ENCODE measurements at places on chromosomes 5 and 9. TPM values are rescaled to one million over a fixed set of nuclear protein-coding genes. Genes with fewer than 3 reads are reported as not detected.

NXNL2 gene
- 4.2 TPM for total RNA-seq

DPH7 gene
- 48.7 TPM for total RNA-seq

ACTBL2 gene
- total RNA-seq, result not detected

HRCT1 gene
- 19.1 TPM for total RNA-seq

DNA sequence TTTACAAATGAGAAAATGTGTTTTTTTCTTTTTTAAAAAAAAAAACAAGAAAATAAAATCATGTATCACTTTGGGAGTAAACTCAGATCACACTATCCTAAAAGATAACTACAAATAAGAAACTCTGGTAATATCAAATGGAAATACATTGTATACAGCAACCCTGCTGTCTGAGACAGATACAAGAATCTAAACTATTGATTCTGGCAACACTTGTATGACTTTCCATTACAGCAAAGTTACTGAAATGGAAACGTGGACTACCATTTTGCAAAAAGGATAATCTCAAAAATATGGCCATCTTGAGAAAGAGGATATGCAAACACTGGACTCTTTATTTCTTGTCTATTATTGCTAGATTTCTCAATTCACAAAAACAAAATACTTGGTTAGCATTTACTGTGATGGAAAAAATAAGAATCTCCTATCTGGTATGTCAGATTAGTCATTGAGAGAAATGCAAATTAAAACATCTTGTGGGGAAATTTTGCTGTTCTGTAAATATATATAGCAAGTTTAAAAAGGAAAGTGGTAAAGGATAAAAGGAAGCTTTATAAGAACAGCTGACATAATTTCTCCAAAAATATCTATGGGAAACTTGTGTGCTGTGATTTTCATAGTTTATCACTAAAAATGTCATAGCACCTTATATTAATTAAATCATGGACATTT is 112.9 kb upstream of the FER start:
- DNase-seq, result no peak

DNA sequence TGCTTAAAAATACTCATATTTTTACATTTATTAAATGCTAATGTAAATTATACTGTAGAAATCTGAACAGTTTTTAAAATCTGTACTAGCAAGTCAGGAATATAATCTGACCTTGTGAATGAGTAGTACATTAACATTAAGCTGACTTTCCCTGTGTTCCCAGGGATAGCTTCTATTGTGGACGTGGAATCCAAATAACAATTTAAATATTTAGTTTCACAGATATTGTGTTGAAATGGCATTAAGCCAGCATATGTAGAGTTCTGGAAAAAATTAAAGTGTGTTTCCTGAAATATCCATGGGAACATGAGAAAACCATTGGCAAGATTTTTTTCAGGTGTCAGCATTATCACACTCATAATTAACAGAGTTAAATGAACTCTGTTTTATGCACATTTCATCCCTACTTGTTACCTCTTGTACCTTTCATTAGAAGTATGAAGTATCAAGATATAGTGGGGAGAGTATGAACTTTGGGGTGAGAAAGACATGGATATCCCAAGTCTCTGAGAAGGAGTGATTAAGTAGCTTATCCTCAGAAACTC is 5.7 kb downstream of the RABGAP1 start:
- DNase-seq, result no peak

GRCh38 chr9:86994231-86994630 is 46.9 kb upstream of the GAS1 start:
- DNase-seq, result no peak

DNA sequence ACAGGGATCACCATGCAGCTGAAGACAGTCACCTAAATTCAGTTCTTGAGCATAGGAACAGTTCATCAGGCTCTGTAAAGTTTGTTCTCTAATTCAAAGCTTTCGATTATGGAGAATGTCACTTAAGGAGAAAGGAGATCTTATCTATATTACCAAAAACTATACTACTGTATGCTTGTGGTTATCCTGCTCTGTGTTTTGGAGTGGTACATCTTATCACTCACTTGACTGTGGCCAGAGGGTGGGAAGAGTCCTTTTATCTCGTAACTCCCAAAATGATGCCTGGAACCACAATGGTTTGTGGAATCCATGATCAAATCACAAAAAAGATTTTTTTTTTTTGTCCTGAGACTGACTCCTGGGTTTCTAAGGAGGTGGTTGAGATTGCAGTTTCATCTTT is 230.7 kb downstream of the COMMD10 start:
- no peak for DNase-seq

DNA sequence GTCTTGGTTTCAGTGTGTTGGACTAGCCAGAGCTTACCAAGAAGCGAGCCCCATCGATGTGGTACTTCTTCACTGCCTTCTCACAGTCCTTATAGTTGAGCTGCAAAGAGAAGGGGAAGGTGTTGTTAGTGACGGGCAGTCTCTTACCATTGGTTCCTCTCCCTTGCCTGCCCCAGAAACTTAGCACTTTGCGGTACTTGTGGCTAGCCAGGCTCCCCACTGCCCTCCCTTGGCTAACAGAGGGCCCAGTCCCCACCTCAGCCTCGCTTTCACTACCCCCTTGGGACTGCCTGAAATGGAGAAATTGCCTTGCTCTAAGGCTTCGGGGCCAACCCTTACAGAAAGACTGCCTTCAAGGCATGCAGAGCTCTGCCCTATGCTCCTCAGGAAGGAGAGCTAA is 4.3 kb downstream of the LCP2 start:
- DNase-seq, result no peak

DNA sequence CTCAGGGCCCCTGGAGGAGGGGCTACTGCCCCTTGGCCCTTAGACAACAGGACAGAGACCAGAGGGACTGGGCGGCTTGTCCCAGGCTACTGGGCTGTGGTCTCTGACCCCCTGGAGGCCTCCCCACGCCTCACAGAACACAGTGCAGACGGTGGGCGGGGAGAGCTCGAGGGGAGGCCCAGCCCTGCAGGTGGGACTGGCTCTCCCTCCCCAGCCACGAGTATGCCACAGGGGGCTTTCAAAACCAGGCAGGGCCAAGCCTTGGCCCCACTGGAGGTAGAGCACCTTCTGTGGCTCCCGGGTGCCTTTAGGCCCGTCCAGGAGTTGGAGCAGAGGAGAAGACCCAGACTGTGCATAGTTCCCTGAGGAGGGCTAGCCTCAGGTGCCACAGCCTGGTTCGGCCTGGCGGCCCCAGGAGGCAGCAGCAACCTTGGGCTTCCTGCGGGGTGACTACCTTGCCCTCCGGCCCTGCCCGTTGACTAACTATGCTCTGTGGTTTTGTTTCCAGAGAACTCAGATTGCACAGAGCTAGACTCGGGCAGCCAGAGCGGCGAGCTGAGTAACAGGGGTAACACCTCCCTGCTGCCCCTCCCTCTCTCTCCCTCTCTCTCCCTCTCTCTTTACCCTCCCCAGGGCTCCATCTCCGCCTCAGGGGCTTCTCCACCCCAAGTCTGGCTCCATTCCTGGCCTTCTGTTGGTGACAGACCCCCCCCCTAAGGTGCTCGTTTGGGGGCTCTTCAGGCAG is 15.5 kb downstream of the CARD19 start:
- DNase-seq, result peak; percentile 75

- peak; percentile 93 for DNase-seq
These were observed 103.5 kb downstream of the DAPK1 start for GRCh38 chr9:87601176-87601575.

- DNase-seq, result no peak
These were observed 349.6 kb downstream of the SLIT3 start for GRCh38 chr5:168951356-168951755.

DNA sequence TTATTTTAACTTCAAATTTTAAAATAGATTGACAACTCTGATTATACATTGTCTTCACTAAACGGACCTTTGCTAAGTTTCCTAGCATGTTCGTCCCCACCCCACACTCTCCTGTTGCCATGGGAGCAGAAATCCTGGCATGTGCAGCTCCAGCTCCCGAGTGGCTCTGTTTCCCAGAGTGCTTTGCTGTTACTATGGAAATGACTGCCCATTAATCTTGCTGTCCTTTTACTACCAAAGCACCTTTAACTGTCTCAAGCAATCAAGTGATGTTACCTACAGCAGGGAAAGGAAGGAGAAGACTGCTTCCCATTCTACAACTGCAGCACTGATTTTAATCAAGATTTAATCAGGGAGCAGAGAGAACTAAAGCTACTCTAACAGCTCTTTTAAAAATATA is 212.0 kb upstream of the KIF2A start:
- peak; percentile 36 for DNase-seq

DNA sequence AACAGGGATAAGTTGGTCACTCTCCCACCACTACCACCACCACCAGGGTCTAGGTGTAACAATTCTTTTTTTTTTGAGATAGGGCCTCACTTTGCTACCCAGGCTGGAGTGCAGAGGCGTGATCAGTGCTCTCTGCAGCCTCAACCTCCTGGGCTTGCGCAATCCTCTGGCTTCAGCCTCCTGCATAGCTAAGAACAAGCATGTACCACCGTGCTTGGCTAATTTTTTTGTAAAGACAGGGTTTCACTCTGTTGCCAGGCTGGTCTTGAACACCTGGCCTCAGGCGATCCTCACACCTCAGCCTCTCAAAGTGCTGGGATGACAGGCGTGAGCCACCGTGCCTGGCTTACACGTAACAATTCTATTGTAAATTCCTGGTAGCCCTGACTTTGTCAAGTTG is 27.5 kb downstream of the CORO2A start:
- no peak for DNase-seq

GRCh38 chr9:70133253-70134208 is 89.9 kb downstream of the MAMDC2 start:
- no peak for DNase-seq

DNA sequence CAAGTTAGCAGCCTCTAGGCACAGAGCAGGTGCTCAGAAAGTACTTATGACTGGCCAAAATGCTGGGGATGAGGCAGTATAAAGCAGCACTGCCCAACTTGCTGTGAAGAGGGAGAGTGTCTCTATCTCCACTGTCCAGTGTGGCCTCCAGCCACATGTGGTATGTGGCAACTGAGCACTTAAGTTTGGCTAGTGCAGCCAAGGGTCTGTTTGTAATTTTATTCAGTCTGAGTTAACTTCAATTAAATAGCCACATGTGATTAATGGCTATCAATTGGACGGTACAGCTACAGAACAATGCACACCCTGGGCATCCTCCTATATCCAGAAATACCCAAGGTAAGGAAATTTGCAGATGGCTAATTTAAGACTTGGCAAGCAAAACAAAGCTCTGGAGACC is 26.9 kb downstream of the ROR2 start:
- no peak for DNase-seq

DNA sequence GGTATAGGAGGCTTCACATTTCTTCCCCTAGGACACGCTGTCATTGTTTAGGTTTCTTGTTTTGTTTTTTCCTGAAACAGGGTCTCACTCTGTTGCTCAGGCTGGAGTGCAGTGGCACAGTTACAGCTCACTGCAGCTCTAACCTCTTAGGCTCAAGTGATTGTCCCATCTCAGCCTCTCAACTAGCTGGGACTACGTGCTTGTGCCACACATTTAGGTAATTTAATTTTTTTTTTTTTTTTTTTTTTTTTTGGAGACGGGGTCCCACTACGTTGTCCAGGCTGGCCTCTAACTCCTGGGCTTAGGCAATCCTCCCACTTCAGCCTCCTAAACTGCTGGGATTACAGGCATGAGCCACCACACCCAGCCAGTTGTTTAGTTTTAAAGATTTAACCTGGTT is 66.2 kb downstream of the EXOSC2 start:
- DNase-seq, result no peak

DNA sequence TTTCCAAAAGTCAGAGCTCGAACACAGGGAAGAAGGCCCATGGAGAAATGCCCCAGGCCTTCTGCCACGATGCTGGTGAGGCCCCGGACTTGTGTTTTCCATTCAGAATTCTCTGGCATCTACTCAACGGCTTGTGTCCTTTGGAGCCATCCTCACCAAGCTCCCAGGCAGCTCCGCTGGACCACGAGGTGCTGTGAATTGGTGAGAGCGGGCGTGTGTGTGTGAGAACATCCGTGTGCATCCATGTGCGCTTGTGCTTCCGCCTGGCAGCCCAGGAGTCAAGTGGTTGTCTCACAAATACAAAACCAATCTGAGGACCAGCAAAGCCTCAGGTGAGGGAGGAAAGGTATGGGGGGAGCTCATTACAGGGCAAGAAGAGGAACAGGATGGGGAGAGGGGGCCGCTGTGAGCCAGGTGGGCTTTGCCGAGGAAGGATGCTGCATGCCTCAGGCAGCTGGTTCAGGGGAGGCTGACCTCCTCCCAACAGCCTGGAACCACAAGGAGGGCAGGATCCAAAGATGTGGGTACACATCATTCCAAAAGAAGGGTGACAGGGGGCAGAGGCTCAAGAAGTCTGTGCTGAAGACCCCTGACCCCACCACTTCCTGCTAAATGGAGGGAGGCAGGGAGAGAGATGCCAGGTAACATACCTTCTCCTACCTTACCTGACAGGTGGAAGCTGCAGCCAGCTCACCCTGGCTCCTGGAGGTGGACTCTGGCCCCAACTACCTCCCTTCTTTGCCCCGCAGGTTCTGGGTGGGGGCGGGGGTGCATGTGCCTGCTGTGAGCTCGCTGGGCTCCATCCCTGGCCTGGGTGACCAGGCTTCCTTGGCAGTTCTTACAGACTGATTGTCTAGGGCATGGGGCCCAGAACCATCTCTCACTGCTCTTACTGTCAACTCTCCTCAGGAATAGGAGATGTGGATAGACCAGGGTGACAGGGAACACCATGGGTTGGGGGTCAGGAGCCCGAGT is 196.3 kb downstream of the PAX5 start:
- DNase-seq, result peak; percentile 22
